ENCODE measurements at places on chromosomes 5 and 9.

GRCh38 chr5:139659695-139660101, 11.5 kb downstream of the CXXC5 start:
- peak; percentile 51 for DNase-seq

GRCh38 chr5:128665747-128666355, 127.8 kb upstream of the FBN2 start:
- no peak for DNase-seq

DNA sequence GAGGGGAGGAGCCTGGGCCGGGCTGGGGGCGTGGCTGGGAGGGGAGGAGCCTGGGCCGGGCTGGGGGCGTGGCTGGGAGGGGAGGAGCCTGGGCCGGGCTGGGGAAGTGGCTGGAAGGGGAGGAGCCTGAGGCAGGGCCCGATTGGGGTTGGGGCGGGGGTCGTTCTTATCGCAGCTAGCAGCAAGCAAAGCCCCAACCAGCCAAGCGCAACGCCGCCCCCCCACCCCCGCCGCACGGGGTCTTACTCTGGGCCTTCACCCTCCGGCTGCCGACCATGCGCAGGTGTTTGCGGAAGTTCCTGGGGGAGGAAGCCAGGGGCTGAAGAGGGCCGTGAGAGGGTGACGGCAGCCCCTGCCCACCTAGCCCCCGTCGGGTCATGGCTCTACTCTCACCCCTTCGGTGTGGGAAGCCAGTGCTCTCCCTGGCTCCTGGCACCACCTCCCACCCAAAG, 5.0 kb downstream of the NSMF start:
- DNase-seq, result no peak

- DNase-seq, result no peak
Measured at GRCh38 chr9:127458921-127459320, 7.6 kb downstream of the LRSAM1 start.

- DNase-seq, result no peak
Measured at GRCh38 chr5:9765419-9766140, 135.4 kb upstream of the TAS2R1 start.

- DNase-seq, result no peak
Measured at GRCh38 chr9:106321394-106322180, 541.4 kb upstream of the ZNF462 start.
